ENCODE measurements at places on chromosomes 13 and 19.

DNA sequence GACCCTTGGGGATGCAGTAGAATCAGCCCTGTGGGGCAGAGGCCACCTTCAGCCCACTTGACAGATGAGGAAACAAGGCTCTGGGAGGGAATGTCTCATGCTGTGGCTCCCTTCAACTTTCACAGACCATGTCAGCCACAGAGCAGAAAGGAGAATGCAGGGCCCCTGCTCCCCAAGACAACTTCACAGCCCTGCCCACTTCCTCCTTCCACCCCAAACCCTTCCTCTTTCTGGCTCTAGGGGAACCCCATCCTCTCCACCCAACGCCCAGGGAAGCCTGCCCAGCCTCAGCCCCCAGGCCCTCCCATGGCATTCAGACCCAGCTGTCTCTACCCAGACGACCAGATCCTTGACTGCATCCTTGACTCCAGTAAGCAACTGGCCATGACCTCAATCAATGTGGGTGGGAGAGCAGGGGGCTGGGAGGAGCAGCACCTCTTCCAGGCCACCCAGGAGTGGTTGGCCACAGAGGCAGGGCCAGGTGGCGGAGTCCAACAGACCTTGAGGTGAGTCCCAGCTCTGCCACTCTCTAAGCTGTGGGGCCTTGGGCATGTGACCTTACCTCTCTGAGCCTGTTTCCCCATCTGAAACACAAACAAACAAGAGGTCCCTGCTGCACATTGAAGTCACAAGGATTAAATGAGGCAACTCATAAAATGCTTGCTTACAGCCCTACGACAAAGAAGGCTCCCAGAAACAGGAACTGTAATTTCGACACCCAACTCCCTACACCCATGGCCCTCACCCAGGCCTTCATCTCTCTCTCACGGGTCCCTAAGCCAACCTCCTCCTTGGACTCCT is 15.8 kb downstream of the DEDD2 start:
- peak; percentile 48 for DNase-seq

- no peak for DNase-seq
Observed at GRCh38 chr19:22783651-22784410, at the start of gene ZNF99. Gene ZNF99 (minus strand): TSS chr19:22784151. CDS start chr19:22784016, 135 bp downstream.

GRCh38 chr13:23794267-23795161 is 94.7 kb downstream of the MIPEP start:
- no peak for DNase-seq

DNA sequence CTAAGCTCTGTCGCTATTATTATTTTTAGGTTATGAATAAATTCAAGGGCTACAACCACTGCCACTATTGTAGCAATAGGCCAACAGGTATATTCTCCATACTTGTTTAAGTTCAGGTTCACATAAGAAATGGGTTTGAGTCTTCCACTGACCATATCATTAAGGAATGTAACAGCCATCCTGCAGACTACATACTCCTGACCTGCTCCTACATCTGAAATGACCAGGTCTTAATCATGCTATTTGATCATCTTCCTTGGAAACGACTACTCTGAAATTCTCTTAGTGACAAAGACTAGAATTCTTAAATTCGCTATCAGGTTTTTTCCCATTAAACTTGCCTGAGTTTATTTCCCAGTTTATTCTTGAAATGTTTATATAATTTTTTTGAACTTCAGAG is 66.8 kb downstream of the IPO5 start:
- no peak for DNase-seq

- DNase-seq, result no peak
Observed at GRCh38 chr19:55145232-55145631, 3.8 kb downstream of the TNNT1 start.

DNA sequence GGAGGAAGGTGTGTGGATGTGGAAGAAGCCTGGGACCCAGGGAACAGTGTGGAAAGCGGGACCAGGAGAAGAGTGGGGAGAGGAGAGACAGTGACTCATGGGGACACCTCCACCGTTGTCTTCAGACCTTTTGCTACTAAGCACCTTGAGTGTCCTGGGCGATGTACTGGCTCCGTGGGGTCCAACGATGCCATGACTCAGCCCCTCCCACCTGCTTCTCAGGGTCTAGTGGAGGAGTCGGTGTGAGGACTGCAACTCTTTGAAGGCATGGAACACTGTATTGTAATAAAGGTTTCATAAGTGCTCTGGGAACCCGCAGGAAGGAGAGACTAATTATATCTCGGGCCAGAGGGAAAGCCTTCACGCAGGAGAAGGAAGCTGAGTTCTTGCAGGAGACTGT is 166.9 kb upstream of the KL start:
- no peak for DNase-seq

DNA sequence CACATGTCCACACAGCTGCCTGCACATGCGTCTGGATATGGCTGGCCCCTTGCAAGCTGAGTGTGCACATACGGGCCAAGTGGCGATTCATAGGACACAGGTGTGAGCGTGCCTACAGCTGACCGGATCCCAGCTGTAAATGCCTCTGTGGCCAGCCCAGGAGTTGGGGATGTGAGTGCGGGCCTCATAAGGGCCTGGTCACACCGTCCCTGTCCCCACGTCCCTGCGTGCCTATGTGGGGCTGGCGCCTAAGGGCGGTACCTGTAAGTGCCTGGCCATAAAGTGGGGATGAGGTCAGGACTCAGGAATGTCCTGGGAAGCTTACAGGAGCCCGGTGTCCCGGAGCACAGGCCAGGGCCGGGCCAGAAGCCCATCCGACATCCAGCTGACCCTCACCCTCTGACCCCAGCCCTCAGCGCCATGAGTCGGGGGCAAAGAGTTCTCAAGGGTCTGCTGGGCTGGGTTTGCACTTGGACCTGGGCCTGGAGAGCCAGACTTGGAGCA is 1.3 kb upstream of the ARHGAP45 start:
- DNase-seq, result no peak

DNA sequence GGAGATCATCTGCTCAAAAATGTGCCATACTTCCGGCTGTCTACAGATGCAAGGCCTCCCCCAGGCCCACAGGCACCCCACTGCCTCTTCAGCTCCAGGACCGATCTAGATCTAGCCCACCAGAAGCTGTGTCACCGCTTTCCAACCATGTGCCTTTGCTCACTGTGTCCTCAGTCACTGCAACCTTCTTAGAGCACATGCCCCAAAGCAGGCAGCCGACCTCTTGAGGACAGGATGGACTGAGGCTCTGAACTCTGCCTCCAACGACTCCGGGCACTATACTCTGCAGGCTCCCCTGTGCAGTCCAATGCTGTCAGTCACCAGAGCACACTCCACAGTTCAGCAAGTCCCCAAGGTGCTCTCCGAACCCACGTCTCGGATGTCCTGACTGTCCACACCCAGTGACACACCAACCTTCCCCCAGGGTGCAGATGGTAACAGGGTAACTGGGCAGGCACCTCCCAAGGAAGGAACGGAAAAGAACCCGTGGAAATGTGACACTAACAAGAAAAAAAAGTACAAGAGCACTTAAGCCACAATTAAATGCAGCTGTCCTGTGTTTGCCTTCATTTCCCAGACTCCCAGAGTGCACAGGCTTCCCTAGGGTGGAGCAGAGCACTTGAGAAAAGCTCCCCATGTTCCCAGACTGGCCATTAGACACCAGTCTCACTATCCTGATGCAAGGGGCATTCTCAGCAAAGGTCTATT is 4.8 kb downstream of the STK24 start:
- peak; percentile 25 for DNase-seq

DNA sequence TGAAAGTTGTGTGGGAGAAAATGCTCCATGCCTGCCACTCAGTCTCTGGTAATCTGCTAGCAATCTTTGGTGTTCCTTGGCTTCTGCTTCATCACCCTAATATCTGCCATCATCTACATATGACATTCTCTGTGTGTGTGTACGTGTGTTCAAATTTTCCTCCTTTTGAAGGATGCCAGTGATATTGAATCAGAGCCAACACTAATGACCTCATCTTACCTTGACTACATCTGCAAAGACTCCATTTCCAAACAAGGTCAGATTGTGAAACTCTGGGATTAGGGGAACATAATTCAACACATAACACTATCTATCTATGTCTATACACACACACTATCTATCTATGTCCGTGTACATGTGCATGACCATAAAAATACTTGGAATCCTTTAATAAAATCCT is 81.4 kb upstream of the IRS2 start:
- no peak for DNase-seq

DNA sequence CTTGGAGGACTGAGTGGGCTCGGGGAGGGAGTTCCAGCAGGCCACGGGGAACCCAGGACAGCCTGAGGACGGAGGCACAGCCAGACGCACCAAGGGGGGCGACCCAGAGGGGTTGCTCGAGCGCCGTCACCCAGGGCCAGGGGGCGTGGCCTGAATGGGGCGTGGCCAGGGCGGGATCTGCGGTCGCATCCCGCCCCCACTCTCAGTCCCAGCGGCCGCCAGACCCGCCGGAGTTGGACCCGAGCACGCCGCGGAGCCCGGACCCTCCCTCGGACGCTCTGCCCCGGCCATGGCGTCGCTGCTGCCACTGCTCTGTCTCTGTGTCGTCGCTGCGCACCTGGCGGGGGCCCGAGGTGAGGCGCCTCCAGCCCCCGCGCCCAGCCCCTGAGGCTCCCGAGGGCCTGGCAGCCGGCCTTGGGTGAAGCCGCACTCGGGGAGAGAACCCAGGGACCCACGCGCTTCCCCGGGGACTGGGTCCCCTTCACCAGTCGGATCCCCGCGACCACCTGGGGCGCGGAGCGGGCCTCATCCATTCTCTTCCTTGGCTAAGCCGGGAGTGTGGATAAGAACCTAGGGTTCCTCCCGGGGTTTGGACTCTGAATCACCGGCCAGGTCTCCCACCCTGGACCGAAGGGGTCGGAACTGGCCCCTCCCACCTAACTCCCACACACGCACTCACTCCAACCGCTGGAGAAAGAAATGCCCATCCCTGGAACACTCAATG is at the start of gene CILP2:
Gene CILP2 (plus strand): TSS at position 205 of the 724 bp plus-strand sequence. CDS start 85 bp downstream, at position 290.
- peak; percentile 29 for DNase-seq

DNA sequence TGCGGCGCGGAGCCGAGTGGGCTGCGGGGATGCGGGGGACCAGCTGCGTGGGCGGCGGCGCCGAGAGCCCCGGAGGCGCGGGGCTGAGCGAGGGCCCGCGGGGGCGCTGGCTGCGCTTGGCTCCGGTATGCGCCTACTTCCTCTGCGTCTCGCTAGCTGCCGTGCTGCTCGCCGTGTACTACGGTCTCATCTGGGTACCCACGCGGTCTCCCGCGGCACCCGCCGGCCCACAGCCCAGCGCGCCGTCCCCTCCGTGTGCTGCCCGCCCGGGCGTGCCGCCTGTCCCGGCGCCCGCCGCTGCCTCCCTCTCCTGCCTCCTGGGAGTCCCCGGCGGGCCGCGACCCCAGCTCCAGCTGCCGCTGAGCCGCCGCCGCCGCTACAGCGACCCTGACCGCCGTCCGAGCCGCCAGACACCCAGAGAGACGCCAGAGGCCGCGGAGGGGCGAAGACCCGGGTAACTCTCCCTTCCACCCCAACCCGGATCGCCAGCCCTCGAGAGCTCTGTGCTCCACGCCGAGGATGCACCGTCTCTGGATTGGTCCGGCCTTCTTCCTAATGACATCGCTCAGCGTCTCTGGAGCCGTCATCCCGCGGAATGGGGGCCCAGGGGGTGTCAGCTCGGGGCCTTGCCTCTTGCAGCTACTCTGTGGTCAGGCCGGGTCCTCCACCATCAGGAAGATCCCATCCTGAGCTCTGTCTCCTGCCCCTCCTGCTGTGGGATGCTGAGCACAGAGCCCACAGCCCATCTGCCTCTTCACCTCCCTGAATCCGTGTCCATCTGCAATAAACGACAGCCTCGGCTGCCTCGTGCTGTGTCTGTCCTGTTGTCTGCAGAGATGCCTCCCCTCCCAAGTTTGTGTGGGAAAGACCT is 441 bp downstream of the INAFM1 start:
- no peak for DNase-seq

DNA sequence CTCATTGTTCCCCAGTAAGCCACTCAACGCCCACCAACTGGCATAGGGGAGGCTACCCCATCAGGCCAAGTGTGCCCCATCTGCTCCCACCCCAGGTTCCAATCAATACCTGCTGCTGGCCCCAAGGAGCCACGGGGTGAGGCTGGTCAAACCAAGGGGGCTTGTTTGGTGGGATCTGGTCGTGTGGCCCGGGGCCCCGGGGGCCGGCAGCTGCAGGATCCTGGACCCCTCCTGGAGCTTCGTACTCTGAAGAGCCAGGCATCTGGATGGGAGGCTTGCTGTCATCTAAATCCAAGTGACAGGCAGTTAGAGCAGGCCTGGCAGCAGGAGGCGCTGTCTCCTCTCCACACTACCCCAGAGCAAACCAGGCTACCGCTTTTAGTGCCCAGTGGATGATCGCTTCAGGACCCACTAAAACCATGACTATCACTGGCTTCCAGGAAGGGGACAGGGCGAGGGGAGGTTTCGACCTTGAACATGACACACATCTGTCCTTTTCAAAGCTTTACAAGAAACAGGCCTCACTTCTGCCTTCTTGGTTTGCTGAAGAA is 14.2 kb downstream of the CHERP start:
- DNase-seq, result peak; percentile 11

GRCh38 chr19:10209315-10209714 is 14.6 kb upstream of the DNMT1 start:
- DNase-seq, result no peak

DNA sequence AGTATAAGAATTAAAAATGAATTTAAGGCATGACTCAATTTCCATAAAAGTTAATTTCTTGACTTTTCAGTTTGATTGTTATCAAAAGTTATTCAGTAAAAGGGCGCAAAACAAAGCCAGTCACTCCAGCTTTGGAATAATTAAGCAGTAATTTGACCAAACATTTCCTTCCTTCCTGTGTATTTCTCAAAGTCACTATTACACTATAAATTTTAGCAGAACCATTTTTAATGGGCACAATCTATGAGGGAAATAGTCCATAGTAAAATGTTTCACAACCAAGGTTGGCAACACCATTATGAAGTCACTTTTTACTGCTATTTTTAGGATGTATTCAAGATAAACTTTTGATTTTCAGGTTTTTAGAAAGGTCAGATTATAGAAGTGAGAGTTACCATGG is 91.0 kb downstream of the DACH1 start:
- DNase-seq, result no peak

- DNase-seq, result no peak
Observed at GRCh38 chr13:112772929-112773328, 83.1 kb downstream of the ATP11A start.

DNA sequence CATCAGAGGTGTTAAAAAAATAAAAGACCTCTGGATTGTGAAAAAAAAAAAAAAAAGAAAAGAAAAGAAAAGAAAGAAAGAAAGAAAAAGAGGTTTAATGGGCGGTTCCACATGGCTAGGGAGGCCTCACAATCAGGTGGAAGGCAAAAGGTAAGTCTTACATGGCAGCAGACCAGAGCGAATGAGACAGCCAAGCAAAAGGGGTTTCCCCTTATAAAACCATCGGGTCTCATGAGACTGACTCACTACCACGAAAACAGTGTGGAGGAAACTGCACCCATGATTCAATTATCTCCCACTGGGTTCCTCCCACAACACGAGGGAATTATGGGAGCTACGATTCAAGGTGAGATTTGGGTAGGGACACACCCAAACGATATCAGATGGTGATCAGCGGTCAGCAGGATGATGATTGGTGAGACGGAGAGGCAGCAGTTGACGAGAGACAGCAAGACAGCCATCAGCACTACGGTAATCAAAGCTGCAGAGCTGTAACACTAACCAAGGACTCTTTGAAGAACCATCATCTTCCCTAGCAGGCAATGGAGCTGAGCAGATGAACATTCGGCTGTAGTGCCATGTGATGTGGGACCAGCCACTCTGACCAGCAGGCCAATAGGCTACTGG is 3.9 kb upstream of the CD209 start:
- DNase-seq, result no peak

All from effector memory CD4-positive, alpha-beta T cell (primary cell).